Posterior cingulate gyrus (tissue), 11 donors: ENCODE measurements at places on chromosomes 16 and 17.

- DNase-seq: no peak
Measured at GRCh38 chr17:68710976-68711375, 109.8 kb upstream of the FAM20A start.

- DNase-seq: no peak
Measured at GRCh38 chr16:49857423-49858181, 1.7 kb upstream of the ZNF423 start.

- DNase-seq: no peak
Measured at GRCh38 chr17:77444628-77444983, 303.8 kb downstream of the SEC14L1 start.

DNA sequence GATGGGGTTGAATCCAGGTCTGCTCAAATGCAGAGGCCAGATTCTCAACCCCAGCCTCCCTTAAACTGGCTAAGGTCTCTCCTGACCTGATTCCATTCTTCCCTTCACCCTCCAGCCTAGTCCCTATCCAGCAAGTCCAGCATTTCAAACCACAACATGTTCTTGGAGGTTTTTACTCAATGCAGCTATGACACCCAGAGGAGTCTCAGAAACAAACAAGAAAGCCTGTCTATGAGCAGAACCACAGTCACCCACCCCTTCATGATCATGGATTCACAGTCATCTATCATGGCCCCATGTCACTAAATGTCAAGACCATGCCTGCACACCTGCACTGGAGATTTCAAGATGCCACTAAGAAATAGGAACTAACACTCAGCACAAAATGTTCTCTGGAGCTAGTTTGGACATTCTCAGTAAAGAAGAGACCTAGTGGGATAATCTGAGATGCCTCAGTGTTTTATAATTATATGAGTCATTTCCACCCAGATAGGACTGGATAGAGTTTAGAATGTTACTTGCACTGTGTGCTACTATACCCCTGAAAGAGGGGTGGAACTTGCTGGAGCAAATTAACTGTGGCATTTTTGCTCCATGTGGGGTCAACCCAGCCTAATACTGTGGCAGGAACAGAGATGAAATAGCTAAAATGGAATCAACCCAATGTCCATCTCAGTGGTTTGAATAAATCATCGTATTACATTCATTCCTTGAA, 9.5 kb upstream of the METTL22 start:
- DNase-seq: no peak

- no peak for DNase-seq
Measured at GRCh38 chr17:64128787-64129514, 993 bp downstream of the ERN1 start.

DNA sequence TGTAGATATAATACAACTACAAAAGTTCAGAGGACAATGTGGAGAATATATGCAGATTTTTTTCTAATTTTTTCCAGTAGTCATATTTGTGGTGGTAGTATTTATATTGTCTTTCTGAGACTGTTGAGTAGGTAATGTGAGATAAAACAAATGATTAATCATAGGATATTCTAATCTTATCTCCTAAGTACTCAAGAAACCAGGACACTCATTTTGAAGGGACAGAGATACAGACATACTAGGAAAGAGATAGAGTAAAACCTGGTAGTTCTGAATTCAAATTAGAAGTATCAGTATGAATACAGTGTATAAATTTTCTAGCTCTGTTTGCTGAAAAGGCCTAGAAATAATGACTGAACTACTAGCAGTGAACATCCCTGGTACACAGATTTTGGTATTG, 141.7 kb upstream of the ASIC2 start:
- no peak for DNase-seq

DNA sequence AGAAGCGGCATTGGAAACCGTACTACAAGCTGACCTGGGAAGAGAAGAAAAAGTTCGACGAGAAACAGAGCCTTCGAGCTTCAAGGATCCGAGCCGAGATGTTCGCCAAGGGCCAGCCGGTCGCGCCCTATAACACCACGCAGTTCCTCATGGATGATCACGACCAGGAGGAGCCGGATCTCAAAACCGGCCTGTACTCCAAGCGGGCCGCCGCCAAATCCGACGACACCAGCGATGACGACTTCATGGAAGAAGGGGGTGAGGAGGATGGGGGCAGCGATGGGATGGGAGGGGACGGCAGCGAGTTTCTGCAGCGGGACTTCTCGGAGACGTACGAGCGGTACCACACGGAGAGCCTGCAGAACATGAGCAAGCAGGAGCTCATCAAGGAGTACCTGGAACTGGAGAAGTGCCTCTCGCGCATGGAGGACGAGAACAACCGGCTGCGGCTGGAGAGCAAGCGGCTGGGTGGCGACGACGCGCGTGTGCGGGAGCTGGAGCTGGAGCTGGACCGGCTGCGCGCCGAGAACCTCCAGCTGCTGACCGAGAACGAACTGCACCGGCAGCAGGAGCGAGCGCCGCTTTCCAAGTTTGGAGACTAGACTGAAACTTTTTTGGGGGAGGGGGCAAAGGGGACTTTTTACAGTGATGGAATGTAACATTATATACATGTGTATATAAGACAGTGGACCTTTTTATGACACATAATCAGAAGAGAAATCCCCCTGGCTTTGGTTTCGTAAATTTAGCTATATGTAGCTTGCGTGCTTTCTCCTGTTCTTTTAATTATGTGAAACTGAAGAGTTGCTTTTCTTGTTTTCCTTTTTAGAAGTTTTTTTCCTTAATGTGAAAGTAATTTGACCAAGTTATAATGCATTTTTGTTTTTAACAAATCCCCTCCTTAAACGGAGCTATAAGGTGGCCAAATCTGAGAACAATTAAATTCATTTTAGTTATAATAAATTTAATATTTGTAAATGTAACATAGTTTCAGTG, 1.7 kb downstream of the HEXIM1 start:
- peak; percentile 72 for DNase-seq

DNA sequence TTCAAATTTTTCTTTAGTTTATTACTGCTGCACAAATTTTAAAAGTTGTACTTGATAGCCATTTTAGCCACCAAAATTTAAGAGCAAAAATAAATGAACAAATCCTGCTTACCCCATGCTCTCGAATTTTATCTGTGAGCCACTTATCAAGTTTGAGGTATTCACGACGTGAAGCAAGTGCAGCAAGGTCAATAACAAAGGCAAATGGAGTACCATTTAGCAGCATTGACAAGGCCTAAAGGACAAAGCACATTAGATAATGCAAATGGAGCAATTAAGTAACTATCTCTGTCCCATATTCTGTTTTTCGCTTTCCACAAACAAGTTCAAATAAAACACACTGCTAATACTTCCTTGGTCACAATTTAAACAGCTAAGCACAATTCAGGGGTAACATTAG, 54.7 kb downstream of the CNOT1 start:
- no peak for DNase-seq

- no peak for DNase-seq
Measured at GRCh38 chr17:42708588-42708987, 26.3 kb downstream of the CNTNAP1 start.

- no peak for DNase-seq
Measured at GRCh38 chr17:58741121-58741625, 14.5 kb upstream of the PPM1E start.

DNA sequence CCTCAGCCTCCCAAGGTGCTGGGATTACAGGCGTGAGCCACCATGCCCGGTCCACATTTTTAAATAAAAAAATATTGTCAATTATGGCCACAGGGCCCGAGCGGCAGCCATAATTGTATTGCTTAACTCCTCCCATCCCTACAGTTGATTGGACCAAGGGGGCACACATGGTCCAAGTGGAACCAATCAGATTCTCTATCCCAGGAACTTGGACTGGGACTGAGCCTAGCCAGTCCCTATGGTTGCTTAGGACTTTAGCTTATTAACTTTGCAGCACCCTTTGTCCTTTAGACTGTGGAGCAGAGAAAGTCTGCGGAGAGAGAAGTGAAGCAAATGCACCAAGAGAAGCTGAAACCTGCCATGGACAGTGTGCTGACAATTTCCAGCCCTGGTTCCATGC, 5.5 kb upstream of the RDM1 start:
- no peak for DNase-seq

GRCh38 chr17:36011201-36011600, 6.6 kb downstream of the CCL23 start:
- DNase-seq: no peak

DNA sequence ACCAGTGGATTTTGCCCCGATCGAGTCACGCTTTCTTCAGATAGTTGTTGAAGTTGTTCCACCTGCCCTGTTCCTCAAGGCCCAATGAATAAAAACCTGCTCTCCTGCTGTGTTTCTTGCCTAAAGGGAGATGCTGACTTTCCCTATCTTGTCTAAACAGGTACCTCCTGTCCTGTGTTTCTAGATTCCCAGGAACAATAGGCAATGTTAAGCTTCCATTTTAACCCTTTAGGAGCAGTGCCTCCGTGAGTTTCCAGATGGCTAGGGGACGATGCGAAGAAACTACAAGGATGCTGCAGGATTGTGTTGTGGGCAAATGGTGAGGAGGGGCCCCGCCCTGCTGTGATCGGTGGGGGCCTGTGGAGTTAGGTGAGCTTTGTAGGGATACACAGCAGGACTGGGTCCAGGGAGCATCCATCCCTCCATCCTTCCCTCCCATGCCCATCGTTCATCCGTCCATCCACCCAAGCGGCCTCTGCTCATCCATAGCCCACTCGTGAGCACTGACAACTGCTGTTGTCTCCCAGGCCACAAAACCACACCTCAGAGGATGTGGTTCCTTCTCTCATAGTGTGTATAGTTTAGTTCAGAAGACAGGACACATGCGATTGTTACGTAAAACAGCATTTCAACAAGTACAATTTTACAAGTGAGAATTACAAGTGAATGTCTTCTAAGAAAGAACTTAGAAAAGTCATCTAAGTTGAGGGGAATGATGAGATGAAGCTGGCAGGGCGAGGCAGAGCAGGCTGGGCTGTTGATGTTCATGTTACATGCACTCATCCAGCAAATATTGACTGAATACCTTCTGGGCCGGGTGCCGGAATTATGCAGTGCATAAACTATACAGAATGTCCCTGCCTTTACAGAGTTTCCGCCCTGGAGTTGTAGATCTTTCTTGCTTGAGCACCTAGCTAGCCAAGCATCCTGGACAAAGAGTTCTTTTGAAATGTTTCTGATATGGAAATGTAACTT, 5.2 kb downstream of the ARSG start:
- no peak for DNase-seq

DNA sequence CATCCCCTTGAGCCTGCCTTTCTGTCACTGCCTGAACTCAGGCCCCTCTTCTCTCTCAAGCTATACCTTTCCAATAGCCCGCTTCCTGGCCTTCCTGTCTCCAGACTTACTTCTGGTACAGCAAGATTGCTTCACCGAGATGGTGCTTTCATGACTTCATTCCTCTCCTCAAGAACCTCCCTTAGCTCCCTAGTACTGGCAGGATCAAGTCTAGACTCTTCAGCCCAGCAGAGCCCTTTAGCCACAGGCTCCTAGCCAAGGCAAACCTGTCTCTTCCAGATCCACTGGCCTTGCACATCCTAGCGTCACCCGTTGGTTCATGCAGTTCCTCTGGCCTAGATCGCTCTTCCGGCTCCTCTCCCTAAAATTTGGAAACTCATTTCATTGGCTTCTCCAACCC, 6.4 kb upstream of the ATP2A3 start:
- no peak for DNase-seq

DNA sequence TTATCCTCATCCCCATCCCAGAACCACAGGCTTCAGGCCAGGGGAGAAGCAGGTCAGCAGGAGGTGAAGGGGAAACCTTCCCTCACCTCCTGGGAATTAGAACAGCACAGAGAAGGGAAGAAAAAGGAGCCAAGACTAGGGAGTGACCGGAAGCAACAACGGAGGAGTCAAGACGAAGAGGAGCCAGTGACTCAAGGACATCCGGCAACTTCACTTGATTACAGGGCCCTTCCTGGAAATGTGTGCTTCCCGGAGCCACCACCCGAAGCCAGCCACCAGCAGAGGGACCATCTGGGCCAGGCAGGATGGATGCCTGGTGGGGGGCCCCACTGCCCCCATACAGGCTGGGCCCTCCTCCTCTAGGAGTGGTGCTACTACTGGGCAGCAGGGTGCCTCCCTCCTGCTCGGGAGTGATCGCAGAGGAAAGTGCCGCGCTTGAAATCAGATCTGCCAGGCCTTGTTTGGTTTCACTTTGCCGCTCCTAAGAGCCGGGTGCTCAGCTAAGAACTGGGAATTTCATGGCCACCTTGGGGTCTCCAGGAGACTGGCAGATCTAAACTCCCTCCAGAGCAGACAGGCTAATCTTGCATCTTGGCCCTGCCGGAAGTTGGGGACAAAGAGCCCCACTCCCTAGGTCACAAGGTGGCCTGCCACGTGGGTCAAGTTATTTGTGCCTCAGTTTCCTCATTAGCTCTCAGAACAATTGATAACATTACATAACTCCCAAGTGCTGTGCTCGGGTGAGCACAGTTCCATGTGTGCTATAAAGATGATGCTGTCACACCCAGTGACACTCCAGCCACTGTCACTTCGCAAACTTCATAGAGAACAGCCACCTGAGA, 6.6 kb downstream of the CDC42EP4 start:
- peak; percentile 33 for DNase-seq

DNA sequence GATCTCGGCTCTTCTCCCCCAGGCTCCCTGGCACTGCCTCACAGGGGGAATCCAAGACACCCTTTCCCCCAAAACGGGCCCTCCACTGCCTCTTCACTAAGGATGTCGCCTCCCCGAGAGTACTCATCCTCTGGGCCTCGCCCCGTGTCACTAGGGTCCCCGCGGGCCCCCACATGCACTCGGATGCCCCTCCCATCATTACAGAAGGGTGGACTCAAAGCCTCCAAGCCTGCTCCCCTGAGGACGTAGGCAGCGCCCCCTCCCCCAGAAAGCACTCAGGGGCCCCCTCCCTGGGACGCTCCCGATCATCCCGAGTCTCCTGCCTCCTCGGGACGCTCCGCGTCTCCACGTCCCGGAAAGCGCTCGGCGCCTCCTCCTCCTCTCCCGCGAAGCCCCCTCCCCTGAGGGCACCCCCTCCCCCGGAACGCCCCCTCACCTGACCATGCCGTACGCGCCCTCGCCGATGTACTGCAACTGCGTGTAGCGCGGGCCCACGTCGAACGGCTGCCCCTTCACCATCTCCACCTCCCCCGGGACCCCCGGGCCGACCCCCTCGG, 338 bp downstream of the MAPK3 start:
- no peak for DNase-seq

DNA sequence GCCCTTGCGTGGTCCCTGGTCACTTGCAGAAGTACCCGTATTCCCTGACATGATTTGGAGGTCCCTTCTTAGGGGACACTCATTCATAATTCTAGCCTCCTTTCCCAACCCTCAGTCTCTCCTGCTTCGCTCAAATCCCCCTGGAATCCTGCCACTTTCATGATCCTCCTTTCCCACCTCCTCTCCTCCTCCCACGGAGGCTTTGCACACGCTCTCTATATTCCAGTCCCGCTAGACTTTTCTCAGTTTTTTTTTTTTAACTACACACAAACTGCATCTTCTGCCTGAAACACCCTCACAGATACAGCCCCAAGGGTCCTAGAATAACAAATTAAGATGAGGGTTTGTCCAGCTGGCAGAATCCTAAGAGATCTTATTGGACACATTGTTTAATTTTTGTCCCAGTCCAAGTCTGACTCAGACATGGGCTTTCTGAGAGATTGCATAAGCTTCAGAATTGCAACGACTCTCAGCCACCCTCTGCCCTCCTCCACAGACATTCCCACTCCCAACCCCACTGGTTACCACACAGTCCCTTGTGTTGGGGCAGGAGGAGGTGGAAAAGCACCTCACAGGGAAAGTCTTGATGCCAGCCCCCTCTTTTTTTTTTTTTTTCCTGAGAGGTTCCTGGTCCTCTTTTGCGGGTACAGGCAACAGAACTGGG, 739.5 kb upstream of the EEF2KMT start:
- DNase-seq: no peak

GRCh38 chr17:8900207-8900606, 32.7 kb upstream of the PIK3R6 start:
- no peak for DNase-seq

GRCh38 chr16:79037521-79038373, 562.8 kb downstream of the MAF start:
- DNase-seq: no peak
